ENCODE measurements at places on chromosomes 13 and 19.

GRCh38 chr13:82879921-82880320 is 1002.4 kb downstream of the SLITRK1 start:
- DNase-seq = no peak

GRCh38 chr19:53581871-53582279 is 43.9 kb downstream of the ZNF331 start:
- DNase-seq = no peak

DNA sequence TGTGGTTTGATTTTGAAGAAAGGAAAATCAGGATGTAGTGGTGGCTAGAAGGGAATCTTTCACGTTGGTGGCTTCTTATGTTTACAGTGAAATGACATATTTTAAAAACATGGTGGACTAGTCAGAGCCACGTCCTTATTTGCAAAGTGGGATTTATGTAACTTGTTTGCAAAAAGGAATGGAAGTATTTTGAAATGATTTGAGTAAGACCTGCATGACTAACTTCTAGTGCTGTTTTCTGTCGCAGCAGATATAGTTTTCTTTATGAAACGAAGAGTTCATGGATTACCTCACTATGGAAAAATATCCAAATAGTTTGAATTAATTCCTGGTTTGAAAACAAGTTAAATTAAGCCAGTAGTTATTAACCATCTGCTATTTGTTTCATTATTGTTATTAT is 476.5 kb downstream of the MYO16 start:
- DNase-seq = no peak

DNA sequence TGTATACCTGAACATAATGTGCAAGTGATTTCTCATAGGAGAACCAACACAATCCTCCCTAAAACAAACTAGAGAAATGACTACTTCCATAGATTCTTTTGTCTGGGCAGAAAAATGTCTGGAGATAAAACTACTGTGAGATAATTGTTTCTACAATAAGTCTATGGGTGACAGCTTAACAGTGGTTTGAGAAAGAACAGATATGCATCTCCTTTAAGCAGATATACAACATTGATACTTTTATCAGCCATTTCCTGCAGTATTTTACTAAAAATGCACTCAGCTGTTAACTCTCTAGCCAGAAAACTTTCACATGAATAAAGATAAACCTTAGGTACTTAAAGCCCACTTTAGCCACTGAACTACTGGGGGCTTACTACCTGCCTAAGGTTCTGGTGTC is 1132.4 kb downstream of the EFNB2 start:
- DNase-seq = no peak

DNA sequence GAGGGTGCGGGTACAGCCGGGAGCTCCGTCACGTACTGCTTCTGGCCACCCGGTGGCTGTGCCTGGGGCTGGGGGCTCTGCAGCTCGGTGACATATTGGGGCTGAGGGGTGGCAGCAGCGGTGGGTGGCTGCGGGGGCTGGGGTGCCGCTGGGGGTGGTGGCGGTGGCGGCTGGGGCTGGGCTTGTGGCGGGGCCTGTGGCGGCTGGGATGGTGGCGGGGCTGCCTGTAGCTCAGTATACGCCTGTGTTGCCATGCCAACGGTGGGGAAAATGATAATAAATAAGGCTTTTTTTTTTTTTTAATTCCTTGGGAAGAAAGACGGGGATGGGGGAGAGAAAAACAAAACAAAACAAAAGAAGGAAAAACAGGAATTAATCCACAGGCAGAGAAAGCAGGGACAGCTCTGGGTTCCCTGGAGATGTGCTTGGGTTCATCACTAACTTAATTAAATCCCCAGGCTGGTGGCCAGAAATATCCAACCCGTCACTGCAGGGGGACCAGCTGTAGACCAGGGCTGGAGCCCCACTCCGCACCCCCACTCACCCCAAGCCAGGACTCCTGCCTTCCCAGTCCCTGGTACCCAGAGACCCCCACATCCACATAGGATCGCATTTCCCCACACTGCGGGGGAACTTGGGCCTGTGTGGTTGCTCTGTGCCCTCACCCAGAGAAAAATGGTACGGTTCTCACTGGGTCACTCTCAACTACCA is 12.4 kb downstream of the RFX1 start:
- DNase-seq = no peak

- DNase-seq = no peak
These were observed 45.8 kb upstream of the RGCC start for GRCh38 chr13:41411522-41411921.

DNA sequence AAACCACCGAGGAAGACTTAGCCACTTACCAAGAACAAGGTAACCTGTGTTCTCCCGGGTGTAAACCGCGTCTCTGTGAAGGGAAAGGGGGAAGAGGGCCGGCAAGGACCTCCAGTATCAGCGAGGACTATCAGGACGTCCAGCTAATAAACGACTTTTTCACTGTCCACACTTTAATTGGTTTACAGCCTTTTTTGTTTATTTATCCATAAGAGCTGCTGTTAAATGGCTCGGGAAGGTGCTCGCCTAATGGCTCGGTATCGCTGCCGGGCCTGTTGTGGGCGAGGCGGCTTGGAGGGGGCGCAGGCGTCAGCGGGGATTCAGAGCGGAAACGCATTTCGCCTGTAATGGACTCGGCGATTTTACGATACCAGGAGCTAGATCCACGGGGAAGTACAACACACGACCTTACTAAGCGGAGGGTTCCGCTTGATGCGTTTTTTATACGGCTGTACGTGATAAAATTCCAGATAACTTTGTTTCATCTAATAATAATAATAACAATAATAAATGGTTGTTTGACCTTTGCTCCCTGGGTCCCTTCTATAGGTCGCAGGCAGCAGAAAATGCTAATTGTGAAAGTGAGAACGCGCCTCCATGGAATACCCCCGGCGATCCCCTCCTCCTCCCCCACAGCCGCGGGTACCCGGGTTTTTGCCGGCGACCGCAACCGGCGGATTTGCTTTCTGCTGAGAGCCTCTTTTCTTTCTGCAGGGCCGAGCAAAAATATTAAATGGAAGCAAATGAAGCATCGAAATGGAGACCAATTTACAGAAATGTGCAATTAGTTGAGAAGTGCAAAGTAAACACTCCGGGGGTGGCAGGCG is 2.5 kb upstream of the PDX1 start:
- no peak for DNase-seq

- no peak for DNase-seq
These were observed 646 bp upstream of the SLC10A2 start for GRCh38 chr13:103066781-103067345.

DNA sequence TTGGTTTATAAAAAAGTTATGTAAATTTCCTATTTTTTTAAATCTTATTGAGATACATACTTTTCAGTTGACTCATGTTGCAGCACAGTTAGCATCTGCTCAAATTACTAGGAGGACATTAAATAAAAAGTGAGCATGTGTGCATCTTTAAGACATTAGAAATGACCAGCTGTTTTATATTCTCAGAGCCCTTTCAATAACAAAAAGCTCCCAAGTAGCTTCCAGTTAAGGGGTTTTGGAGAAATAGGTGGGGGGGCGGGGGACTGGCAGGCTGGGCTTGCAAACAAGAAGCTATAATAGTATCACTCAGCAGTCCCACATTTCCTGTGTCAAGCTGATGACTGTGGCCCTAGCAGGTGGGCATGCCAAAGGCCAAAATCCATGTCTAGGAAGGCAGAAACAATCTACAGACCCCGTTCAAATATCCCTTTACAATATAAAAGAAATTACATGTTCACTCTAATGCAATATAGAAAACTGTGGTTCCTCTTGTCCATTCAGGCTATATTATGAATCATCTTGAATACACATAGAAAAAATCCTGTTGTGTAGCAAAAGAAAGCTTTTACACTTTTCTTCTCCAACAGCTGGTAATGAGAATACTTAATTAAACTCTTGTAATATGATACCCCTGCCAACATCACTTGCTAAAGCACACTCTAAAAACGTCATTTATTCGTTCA is 1713.2 kb upstream of the SLC10A2 start:
- DNase-seq = no peak

DNA sequence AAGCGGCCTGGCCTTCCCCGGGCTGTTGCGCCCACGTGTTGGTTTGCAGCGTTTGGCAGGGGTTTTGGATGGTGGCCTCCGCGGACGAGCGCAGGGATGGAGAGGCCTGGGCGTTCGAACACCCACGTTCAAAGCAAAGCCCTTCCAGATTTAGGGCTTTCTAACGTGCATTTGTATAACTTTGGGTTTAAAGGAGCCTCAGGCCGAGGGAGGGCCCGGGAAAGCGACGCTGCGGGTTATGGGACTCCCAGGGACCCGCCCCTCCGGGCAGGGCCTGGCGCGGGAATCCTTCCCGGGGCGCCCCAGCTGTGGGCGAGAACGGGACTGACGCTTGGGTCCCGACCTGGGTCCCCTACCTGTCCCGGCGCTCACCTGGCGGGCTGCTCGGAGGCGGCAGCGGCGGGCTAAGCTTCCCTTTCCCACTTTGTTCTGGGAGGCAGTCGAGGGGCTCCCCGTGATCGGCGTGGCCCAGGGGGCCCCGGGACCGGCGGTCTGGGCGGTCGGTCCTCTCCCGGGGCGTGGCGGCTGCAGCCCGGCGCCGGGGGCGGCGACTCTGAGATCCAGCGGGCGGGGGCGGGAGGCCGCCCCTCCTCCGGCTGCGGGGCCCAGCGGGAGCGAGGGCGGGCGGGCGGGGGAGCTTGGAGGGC is at the start of gene FBXO17:
TSS of gene FBXO17 (minus strand) at position 529 of the 647 bp plus-strand sequence. CDS start 25,423 bp downstream, outside the sequence.
- DNase-seq = no peak

- no peak for DNase-seq
These were observed 40.4 kb downstream of the ATP11A start for GRCh38 chr13:112730157-112730671.

GRCh38 chr19:2212861-2213711 is 23.0 kb downstream of the PLEKHJ1 start:
- no peak for DNase-seq

GRCh38 chr19:4284176-4284958 is 5.3 kb downstream of the SHD start:
- DNase-seq = no peak

- DNase-seq = no peak
These were observed 81.0 kb downstream of the NUFIP1 start for GRCh38 chr13:44908266-44908665.

GRCh38 chr19:16125737-16126495 is 14.2 kb downstream of the RAB8A start:
- no peak for DNase-seq

GRCh38 chr13:37795326-37795725 is 74.2 kb downstream of the TRPC4 start:
- DNase-seq = no peak

GRCh38 chr19:34972163-34972705 is 8.2 kb upstream of the ZNF792 start:
- DNase-seq = no peak

DNA sequence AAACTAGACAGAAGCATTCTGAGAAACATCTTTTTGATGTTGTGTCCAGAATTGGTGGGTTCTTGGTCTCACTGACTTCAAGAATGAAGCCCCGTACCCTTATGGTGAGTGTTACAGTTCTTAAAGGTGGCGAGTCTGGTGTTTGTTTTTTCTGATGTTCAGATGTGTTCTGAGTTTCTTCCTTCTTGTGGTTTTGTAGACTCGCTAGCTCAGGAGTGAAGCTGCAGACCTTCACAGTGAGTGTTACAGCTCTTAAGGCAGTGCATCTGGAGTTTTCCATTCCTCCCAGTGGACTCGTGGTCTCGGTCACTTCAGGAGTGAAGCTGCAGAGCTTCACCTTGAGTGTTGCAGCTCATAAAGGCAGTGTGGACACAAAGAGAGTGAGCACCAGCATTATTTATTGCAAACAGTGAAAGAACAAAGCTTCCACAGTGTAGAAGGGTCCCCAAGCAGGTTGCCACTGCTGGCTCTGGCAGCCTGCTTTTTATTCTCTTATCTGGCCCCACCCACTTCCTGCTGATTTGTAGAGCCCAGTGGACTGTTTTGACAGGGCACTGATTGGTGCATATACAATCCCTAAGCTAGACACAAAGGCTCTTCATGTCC is 1820.8 kb downstream of the UQCRFS1 start:
- DNase-seq = no peak

- no peak for DNase-seq
These were observed 16.9 kb downstream of the PEX11G start for GRCh38 chr19:7471696-7472615.

DNA sequence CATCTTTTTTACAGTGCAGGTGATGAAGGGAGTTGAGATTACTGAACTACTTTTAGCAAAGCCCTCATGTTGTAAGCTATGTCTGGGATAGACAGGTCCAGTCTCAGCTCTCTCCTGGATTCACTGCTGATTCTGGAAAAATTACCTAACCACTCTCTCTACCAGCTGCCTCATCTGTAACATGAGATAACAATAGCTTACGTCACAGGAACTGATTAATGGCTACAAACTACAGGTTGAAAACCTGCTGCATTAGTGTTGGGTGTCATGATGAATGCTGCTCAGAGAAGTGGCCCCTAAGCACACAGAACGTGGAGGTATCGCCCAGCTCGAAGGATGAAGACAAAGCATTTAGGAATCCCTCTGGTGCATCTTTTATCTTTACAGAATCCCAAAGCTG is 277.8 kb downstream of the ABCC4 start:
- DNase-seq = no peak

- DNase-seq = no peak
These were observed 22.3 kb downstream of the ATP4B start for GRCh38 chr13:113635709-113636108.

- DNase-seq = no peak
These were observed 18.9 kb upstream of the CEACAM8 start for GRCh38 chr19:42613666-42614065.

GRCh38 chr19:51431124-51431523 is 13.7 kb upstream of the SIGLEC10 start:
- no peak for DNase-seq

DNA sequence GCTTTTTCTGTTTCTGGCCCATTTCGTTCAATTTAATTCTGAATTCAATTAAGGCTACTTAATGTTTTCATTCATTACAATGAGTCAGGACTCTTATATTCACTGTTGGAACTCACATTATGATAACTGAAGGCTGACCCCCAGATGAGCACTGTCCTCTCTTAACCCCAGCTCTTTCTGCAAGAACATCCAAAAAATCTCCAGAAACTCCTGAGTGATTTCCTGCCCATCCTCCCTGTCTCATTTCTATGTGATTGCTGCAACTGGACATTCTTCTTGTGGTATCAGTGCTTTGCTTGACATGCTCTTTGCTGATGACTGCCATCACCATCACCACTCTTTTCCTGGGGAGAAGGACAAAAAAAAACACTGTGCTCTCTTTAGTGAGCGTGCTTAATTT is 240.3 kb downstream of the SPRY2 start:
- DNase-seq = no peak

GRCh38 chr19:14540741-14541525 is 11.5 kb downstream of the TECR start:
- DNase-seq = no peak

GRCh38 chr13:85693889-85694511 is 105.2 kb downstream of the SLITRK6 start:
- DNase-seq = no peak

- DNase-seq = no peak
These were observed 32.0 kb upstream of the TMEM255B start for GRCh38 chr13:113726961-113727411.

DNA sequence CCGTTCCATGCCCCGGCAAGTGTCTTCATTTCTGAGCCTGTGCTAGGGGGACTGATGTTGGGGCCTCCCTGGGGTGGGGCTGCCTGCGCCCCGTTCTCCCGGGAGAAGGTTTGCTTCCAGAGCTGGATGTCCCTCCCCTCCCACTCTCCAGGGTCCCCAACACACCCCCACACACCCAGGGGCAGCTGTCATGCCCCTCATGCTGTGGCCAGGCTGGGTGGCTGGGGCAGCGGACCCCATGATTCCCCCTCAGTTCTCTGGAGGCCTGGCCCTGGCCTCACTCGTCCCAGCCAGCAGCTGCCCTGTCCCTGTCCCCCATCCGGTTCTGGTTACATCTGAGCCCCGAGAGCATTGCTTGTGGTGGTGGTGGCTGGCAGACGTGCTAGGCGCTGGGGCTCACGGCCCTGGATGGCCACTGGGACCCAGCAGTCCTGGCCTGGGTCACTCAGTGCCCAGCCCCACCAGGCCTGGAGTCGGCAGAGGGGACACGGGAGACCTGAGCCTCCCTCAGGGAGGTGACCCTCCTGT is 184.8 kb downstream of the KDM4B start:
- DNase-seq = no peak
